ENCODE measurements at places on chromosomes 2 and 18.

- no peak for DNase-seq
These were observed 10.2 kb downstream of the PREPL start for GRCh38 chr2:44351088-44351487.

DNA sequence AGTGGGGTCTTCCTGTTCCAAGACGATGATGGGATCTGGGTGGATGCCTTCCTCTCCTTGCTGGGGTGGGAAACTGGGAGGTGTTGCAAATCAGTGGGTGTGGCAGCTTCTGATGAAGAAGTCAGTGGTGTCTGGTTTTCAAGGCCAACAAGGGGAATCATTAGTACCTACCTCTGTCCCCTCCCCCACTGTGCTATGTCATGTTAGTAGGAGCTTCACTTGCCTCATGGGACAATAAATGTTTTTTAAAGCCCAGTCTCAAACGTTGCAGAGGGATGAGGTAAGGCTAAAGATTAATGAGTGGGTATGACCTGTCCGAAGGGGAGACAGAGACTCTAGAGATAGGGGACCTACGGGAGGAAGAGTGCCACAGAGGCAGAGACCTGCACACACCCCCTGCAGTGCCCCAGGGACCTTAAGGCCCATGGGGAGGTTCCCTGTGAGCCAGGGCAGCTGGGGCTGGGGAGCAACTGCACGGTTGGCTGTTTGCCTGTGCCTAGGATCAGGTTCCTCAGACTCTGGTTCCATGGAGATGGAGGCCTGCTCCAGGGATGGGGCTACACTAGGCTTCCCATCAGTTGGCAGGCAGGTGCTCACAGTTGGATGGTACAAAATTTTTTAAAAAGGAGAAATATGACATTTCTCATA, 37.8 kb upstream of the SLC1A4 start:
- DNase-seq, result no peak

DNA sequence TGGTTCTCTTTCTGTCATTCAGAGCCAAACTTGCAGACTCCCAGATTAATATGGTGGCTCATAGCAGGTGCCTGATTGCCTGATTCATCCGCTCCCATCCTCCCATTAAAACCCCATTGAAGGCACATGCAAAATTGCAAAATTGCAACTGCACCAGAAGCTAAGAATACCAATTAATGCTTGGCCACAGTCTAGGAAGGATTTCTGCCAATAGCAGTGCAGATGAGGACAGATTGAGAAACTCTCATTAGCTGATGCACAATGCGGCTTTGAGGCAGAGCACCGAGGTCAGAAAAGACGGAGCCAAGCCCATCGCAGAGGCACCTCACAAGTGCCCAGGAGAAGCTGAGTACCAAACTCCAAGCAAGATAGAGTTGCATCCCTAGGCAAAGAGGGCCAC, 172.8 kb downstream of the ARL4C start:
- no peak for DNase-seq

GRCh38 chr18:79608999-79609461, 70.6 kb upstream of the CTDP1 start:
- DNase-seq, result no peak

GRCh38 chr18:1468550-1468949, 563.9 kb downstream of the ADCYAP1 start:
- no peak for DNase-seq

DNA sequence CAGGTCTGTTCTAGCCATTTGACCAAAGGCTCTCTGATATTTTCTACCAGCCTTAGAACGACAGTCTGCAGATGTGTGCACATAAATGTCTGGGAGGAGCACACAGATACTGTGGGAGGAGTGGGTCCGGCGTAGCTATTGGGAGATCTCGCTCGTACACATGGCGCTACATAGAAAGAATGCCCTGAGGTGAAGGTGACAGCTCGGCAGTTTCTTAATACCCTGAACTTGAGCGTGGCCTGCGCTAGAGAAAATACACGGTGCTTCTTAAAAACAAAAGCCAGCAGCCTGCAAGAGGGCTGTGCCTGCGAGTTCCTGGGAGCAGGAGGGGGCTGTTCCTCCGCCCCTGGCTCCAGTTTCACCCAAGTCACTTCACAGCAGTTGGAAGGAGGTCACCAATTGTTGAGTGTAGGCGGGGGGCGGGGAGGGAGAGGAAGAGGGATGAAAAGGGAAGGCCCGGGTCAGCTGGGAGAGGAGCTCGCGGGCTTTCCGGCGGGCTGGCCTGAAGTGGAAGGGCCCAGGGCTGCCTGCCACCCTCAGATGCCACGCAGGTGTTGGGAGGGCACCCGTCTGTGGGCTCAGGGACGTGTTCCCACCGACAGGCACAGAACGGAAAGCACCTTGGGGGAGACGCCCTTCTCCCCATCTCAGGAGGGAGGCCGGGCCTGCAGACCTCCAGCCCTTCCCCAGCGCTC, 124.7 kb upstream of the ZNF516 start:
- no peak for DNase-seq

- no peak for DNase-seq
These were observed 21.5 kb downstream of the ITGB1BP1 start for GRCh38 chr2:9401646-9402371.

DNA sequence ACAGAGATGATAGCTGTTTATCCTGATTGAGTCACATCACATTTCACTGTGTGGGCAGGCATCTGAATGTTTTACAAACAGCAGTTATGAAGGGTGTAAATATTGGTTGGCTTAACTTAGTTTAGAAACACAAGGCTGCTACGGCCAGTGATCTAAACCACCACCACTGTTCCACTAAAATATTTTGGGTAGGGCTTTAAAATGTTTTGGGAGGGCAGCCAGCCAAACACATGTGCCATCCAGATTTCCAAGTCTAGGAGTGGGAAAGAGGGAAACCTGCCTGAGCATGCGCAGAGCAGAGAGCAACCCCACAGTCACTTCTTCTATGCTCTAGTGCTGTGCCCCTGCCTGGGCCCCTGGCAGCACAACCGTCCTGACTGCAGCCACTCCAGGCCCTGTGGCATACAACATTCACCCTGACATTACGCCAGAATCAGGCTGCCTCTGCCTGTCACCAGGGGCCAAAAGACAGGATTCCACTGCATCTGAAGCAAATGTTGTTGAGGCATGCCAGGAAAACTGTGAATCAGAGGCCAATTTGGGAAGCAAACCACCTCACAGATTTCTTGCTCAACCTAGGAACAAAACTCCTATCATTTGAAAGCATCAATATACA, 74.8 kb upstream of the COL5A2 start:
- no peak for DNase-seq

Data from HuH-7.5 (cell line).